Activated CD8-positive, alpha-beta memory T cell treated with anti-CD3 and anti-CD28 coated beads for 48 hours (primary cell): ENCODE measurements at places on chromosomes 2 and 18.

DNA sequence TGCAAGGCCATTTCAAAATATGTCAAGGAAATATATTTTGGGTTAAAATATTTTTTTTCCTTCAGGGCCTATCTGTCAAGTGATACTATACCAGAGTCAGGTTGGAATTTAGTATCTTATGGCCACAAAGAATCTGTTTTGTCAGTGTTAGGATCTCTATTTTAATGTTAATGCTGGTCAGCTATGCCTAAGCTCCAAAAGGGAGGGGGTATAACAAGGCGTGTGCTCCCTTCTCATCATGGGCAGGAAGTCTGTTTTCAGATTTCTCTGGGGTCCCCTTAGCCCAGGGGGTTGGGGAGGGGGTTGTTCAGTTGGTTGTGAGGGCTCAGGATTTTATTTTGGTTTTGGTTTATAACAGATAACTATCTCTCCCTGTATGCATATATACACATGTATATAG is 126.4 kb downstream of the TMEM163 start:
- no peak for DNase-seq

- DNase-seq: no peak
Observed at GRCh38 chr2:167761465-167762136, 485.8 kb downstream of the STK39 start.

- no peak for DNase-seq
Observed at GRCh38 chr2:224220586-224221255, 181.2 kb downstream of the FAM124B start.

- DNase-seq: no peak
Observed at GRCh38 chr2:190530248-190530900, 4.1 kb downstream of the NEMP2 start.

- no peak for DNase-seq
Observed at GRCh38 chr2:99545066-99545465, 55.2 kb upstream of the REV1 start.

DNA sequence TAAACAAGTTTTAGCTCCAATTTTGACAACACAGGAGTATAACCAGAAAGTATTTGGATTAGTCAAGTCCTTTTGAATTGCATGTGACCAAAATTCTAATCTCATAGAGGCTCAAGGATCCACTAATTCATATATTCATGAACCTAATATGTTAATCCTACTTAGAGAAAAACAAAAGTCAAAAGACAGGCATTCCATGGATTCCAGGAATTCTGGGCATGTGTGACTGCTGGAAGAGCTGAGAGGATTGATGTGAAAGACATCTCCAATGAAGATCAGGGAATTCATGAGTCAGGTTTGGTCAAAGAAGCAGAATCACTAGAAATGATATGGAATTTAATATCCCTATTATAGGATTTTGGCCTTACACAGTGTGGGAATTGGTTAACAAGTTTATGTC is 1494.6 kb upstream of the DDX18 start:
- DNase-seq: no peak
